ENCODE measurements at places on chromosomes 2 and 18.

GRCh38 chr2:174965551-174965950, 39.6 kb downstream of the CHN1 start:
- DNase-seq, result no peak

DNA sequence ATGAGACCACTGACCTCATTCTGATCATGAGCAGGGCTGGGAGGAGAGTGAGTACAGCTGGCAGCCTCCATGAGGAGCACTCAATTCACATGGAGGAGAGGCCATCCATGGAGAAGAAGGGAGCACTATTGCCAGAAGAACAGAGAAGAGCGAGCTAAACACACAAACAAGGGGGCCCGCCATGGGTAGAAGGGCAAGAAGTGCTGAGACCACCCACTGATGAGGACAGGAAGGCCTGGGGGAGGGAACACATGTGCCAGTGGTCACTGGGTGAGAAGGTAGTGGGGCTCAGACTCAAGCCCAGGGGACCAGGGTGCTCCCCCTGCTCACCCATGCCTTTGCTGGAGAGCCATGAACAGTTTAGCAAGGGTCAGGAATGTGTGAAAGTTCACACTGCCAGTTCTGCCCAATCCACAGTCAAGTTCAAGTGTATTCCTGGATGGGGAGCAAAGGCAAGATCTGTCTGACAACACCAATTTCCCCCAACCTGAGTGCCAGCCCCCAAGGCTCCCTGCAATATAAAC, 57.7 kb downstream of the TTC32 start:
- no peak for DNase-seq

- no peak for DNase-seq
Observed at GRCh38 chr18:49924293-49924983, 111.1 kb upstream of the ACAA2 start.

DNA sequence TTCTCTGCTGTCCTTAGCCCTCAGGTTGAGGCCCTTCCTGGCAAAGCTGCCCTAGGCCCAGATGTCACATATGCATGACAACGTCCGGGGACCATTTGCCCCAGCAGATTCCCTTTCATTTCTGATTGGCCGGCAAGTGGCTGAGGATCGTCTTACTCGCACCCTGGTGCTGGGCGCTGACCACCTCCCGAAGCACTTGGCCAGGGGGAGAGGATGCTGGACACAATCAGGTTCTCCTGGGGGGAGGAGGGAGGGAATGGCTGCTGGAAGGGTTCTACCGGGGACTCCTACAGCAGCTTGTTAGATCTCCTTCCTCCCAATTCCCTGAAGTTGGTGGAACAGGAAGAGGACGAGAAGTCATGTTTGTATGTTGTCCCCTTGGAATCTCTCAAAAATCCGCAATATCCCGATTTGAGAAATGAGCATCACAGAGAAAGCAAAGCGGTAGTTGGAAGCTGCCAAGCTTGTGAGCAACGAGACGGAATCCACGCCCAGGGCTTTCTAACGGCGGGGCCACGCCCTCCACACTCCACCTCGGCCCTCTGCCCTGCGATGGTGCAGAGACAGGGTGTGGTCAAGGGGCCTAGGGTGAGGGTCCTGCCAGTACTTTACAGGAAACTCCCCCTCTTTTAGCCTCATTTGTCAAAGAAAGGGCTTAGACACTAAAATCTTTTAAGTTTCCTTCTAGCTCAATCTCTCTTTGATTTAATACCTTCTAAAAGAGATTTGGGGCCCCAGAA, 61.8 kb upstream of the YWHAQ start:
- DNase-seq, result no peak

DNA sequence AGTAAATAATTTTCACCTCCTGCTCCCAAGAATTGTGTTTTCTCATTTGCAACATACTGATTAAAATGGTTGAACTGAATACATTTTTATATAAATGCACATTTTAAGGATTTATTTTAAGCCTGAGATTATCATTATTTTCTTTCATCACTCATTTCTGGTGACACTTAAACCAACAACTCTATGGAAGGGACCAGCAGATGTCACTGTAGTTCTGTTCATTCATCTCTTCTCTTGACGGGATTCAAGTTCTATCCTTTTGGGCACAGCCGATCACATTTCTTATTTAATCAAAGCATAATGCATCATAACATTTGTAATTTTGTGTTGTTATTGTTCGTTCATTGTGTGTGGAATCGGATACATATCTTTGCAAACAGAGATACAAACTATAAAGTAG, 417.9 kb downstream of the HRH4 start:
- DNase-seq, result peak; percentile 22

DNA sequence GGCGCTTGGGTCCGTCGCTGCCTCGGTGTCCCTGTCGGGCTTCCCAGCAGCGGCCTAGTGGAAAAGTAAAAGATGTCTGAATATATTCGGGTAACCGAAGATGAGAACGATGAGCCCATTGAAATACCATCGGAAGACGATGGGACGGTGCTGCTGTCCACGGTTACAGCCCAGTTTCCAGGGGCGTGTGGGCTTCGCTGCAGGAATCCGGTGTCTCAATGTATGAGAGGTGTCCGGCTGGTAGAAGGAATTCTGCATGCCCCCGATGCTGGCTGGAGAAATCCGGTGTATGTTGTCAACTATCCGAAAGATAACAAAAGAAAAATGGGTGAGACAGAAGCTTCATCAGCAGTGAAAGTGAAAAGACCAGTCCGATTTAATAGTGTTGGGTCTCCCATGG, 8.0 kb downstream of the HES6 start:
- no peak for DNase-seq

DNA sequence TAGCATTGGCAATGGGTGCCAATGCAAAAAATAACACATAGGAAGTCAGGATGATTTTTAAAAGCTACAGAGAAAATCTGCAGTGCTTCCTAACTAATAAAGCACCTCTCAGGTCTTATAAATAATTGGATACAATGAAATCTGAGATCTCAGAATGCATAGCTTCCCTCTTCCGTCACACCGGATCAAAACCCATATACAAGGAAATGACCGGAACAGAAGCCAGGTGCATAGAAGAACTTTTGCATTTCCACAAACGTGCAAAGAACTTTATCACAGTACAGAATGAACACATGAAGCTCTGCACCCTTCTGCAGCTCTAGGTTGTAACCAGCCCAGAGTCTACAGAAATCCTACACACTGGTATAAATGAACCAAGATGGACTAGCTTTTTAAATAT, 145.4 kb downstream of the TCF4 start:
- no peak for DNase-seq

- DNase-seq, result no peak
Observed at GRCh38 chr2:30686000-30686399, 121.2 kb downstream of the CAPN13 start.

DNA sequence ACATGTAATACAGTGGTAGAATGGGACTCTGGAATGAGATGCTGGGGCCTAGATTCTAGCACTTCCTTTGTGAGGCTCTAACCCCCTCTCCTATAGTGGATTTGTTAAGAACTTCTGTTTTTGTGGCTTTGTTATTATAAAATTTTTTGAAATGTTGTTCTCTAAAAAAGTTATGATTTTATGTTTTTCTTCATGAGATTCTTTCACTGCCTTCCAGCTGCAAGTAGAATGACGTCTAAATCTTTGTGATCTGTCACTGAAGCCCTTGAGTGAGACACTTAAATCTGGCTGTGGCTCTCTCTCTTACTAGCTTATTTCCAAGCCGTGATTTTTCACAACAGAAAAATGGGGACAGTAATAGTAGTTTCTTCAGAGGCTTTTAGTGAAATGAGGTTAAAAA, 1.6 kb downstream of the CASP8 start:
- no peak for DNase-seq

DNA sequence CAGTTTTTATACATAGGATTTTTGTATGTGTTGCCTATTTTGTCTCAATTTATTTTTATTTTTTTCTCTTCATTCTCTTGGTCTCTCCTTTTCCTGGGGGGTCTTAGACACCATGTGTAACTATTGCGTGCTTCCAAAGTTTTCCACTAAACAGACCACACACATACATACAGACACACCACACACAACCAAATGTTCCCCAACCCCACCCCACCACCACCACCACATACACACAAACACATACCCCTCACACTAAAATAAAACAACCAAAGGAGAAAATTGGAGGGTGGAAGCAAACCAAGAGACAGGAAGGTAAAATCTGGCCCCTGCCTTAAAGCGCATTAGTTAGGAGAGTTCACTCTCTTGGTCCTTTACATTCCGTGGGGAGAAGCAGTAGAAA, 30.0 kb upstream of the ANXA4 start:
- DNase-seq, result no peak

GRCh38 chr18:11219571-11219970, 70.2 kb upstream of the PIEZO2 start:
- no peak for DNase-seq

GRCh38 chr2:36433311-36434217, 78.0 kb downstream of the CRIM1 start:
- no peak for DNase-seq

GRCh38 chr2:22867973-22868372, 517.0 kb upstream of the KLHL29 start:
- no peak for DNase-seq

DNA sequence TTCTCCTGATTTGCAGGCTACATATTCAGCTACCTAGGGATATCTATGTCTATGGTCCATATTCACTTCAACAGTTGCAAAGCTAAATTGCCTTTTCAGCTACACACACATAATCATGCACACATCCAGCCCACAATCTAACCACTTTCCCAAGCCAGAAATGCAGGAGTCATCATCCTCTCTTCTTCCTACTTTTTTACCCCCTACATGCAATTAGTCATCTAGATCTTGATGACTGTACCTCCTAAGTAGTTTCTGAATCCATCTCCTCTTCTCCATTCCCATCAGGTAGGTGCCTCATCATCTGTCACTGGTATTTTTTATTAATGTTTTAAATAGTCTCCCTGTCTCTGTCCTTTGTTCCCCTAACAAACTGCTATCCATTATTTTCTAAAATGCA, 23.7 kb upstream of the SPRED2 start:
- no peak for DNase-seq

GRCh38 chr2:168722592-168722991, 79.8 kb upstream of the NOSTRIN start:
- DNase-seq, result no peak

GRCh38 chr2:163768881-163769695, 33.3 kb upstream of the FIGN start:
- DNase-seq, result no peak

Measured in NT2/D1 (cell line).